ENCODE measurements at places on chromosomes 4 and X.

- H3K4me3 ChIP-seq = no peak overlapping the region
- peak; percentile 47 for DNase-seq
- H3K36me3 ChIP-seq = no peaks in the 10 kb centered on the region
- H3K27ac ChIP-seq = no peak overlapping the region
Measured at GRCh38 chrX:40504801-40505605, 75.8 kb upstream of the ATP6AP2 start.

GRCh38 chr4:5619913-5620625, 88.3 kb downstream of the EVC2 start:
- H3K27ac ChIP-seq = no peak overlapping the region
- no peaks in the 10 kb centered on the region for H3K4me1 ChIP-seq
- H3K4me3 ChIP-seq = no peak overlapping the region
- no peak for DNase-seq
- H3K27me3 ChIP-seq = no peaks in the 10 kb centered on the region

GRCh38 chr4:151811403-151811802, 50.6 kb upstream of the GATB start:
- no peak overlapping the region for H3K4me3 ChIP-seq
- no peaks in the 10 kb centered on the region for H3K36me3 ChIP-seq
- no peak overlapping the region for H3K27ac ChIP-seq
- DNase-seq = no peak
- H3K4me1 ChIP-seq = no peaks in the 10 kb centered on the region
- H3K27me3 ChIP-seq = no peaks in the 10 kb centered on the region

DNA sequence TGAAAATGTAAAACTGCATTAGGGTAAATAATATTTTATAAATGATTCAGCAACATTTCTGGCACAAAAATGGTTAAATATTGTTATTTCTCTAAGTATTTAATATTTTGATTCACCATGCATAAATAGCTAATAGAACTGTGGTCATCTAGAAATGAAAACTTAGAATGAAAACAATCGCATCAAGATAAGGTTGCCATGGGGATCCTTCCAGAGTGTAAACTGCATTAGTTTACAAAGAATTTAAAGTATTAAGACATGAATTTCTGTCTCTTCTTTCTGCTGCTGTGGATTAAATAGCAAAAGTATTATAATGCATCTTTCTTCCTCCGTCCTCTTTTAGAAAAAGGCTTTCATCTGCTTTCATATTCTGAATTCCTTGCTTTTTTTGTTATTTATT, 1064.6 kb upstream of the SLIT2 start:
- H3K27me3 ChIP-seq = no peaks in the 10 kb centered on the region
- no peak for DNase-seq
- no peak overlapping the region for H3K27ac ChIP-seq
- H3K4me3 ChIP-seq = no peak overlapping the region
- 0 out of 2 replicates have a peak, but pooled peaks cover 3% of the 10 kb centered on the region for H3K4me1 ChIP-seq

DNA sequence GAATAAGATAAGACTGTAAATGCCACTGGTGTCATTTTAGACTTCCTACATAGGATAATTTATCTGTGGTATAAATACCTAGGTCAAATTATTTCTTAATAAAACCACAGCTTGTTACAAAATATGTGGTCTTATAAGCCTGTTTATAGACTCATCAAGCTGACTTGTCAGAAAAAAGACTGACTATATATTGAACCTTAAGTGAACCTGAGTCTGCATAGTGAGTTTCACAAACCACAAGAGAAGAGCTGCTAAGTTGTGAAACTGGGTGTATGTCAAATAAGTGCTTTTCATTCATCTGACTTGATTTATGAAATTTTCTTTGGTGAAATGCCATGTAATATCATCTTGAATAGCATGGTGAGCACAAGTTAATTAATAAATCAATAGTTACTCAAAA, 48.4 kb upstream of the TMPRSS11A start:
- 0 out of 2 replicates have a peak, but pooled peaks cover 7% of the 10 kb centered on the region for H3K4me1 ChIP-seq
- H3K27ac ChIP-seq = no peak overlapping the region
- peak; percentile 82 for DNase-seq
- no peaks in the 10 kb centered on the region for H3K36me3 ChIP-seq
- no peaks in the 10 kb centered on the region for H3K27me3 ChIP-seq
- H3K4me3 ChIP-seq = no peak overlapping the region

GRCh38 chrX:2385224-2385623, 115.6 kb downstream of the DHRSX start:
- no peaks in the 10 kb centered on the region for H3K4me1 ChIP-seq
- DNase-seq = no peak
- no peaks in the 10 kb centered on the region for H3K36me3 ChIP-seq
- no peak overlapping the region for H3K27ac ChIP-seq

GRCh38 chr4:37825968-37826294, 555 bp upstream of the PGM2 start:
- H3K27me3 ChIP-seq = no peaks in the 10 kb centered on the region
- H3K27ac ChIP-seq = peak overlapping the region; percentile 40
- peak overlapping the region; percentile 84 for H3K4me3 ChIP-seq
- H3K4me1 ChIP-seq = peaks cover 9% of the 10 kb centered on the region

- no peaks in the 10 kb centered on the region for H3K36me3 ChIP-seq
- 0 out of 2 replicates have a peak, but pooled peaks cover 5% of the 10 kb centered on the region for H3K4me1 ChIP-seq
- H3K4me3 ChIP-seq = no peak overlapping the region
- no peak for DNase-seq
- H3K27me3 ChIP-seq = no peaks in the 10 kb centered on the region
Measured at GRCh38 chr4:11632025-11632424, 203.3 kb upstream of the HS3ST1 start.

DNA sequence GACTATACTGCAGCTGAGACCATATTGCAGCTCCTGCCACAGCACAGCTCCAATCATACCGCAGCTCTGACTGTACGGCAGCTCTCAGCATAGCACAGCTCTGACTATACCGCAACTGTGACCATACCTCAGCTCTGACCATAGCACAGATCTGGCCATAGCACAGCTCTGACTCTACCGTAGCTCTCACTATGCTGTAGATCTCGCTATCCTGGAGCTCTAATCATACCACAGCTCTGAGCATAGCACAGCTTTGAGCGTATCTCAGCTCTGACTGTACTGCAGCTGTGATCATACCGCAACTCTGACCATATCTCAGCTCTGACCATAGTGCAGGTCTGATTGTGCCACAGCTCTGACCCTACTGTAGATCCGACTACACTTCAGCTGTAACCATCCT, 139.2 kb downstream of the ASMT start:
- no peak overlapping the region for H3K27ac ChIP-seq
- H3K36me3 ChIP-seq = no peaks in the 10 kb centered on the region
- H3K27me3 ChIP-seq = no peaks in the 10 kb centered on the region
- no peak overlapping the region for H3K4me3 ChIP-seq

- no peaks in the 10 kb centered on the region for H3K4me1 ChIP-seq
- no peaks in the 10 kb centered on the region for H3K27me3 ChIP-seq
- no peak overlapping the region for H3K27ac ChIP-seq
- DNase-seq = no peak
- H3K4me3 ChIP-seq = no peak overlapping the region
Measured at GRCh38 chrX:99572711-99573110, 837.4 kb downstream of the PCDH19 start.

DNA sequence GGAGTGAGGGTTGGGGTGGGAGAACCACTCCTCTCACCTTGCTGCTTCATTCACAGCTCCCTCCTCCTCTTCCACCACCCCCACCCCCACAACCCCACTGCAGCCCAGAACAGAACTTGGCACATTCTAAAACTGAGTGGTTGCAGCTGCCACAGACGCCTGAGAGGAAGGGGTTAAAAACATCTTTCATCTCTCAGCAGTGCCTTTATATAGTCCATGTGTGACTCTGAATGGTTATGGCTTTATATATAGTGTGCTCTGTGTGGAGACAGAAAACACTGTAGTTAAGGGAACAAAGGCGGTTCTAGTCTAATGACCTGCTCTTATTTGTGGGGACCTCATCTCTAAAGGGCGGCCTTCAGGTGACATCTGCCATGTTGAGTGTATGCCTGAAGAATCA, 144.8 kb downstream of the BCOR start:
- DNase-seq = no peak
- no peak overlapping the region for H3K27ac ChIP-seq
- no peaks in the 10 kb centered on the region for H3K36me3 ChIP-seq
- no peaks in the 10 kb centered on the region for H3K4me1 ChIP-seq
- no peaks in the 10 kb centered on the region for H3K27me3 ChIP-seq

- no peaks in the 10 kb centered on the region for H3K4me1 ChIP-seq
- no peaks in the 10 kb centered on the region for H3K27me3 ChIP-seq
- DNase-seq = no peak
- H3K27ac ChIP-seq = no peak overlapping the region
- H3K36me3 ChIP-seq = no peaks in the 10 kb centered on the region
Measured at GRCh38 chr4:40871695-40872250, 122.0 kb downstream of the NSUN7 start.

Measured in MM.1S (cell line).